ENCODE measurements at places on chromosomes 1 and 21. TPM values are rescaled to one million over a fixed set of nuclear protein-coding genes. Genes with fewer than 3 reads are reported as not detected.

The LRP8 gene
- 3.8 TPM for total RNA-seq

The TMPRSS15 gene
- not detected for total RNA-seq

The AMY1C gene
- total RNA-seq, result not detected

The FALEC gene
- total RNA-seq, result not detected

The CHAF1B gene
- total RNA-seq, result 2.5 TPM

The TAL1 gene
- total RNA-seq, result 4.2 TPM

The GBP6 gene
- 1.6 TPM for total RNA-seq

The HHAT gene
- 10.8 TPM for total RNA-seq

The RXRG gene
- 4.5 TPM for total RNA-seq

The ANKRD65 gene
- 5.8 TPM for total RNA-seq

The CYYR1 gene
- total RNA-seq, result 11.4 TPM

The C8A gene
- not detected for total RNA-seq

The PAQR7 gene
- 10.4 TPM for total RNA-seq

DNA sequence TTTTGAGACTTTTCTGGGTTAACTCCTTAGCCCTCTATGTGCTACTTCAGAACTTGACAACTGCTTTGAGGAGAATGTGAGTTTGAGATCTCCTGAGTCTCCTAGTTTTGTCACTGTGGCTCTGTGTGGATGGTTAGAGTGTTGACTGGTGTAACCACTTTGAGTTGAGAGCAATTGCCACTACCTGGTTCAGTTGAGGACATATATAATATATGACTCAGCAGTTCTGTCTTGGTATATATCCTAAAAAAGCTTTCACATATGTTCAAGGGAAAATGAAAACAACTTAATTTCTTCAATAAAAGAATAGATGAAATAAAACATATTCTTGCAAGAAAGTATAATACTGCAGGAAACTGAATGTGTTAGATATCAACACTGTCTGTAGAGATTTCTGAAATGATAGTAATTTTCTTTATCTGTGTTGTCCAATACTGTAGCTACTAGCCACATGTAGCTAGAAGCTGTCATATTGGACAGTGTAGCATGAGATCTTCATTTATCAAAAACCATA lies 96.7 kb upstream of the QSOX1 start:
- DNase-seq, result no peak

DNA sequence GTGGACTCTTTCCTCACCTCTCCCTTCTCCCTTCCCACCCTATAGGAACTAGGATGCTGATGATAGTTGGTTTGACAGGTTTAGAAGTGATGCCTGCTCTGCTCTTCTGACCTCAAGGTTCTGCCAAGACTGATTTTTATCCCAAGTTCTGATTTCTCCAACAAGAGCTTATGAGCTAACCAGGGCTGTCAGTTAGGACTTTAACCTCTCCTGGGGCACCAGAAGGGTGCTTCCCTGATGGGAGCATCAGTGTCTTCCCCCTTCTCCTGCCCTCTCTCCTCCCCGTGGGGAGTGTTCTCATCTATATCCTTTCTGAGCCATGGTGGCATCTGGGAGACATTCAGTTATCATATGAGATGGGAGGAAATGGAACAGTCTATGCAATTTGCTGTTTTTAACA lies 44.0 kb downstream of the ATP2B4 start:
- DNase-seq, result no peak

DNA sequence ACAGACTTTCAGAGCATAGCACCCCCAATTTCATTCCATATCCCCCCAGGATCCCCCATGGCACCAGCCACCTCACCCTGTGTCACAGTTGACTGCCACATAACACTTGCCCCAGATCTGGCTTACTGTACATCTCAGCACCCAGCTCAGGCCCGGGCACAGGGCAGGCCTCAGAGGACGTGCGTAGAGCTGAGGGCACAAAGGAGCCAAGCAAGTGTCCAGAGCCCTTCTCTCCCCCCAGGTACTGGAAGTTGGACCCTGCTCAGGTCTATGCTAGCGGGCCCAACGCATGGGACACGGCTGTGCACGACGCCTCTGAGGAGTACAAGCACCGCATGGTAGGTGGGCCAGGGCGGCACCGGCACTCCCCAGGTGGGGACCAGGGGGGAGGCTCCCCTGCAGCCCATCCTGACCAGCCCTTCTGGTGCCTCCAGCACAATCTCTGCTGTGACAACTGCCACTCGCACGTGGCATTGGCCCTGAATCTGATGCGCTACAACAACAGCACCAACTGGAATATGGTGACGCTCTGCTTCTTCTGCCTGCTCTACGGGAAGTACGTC lies 8.0 kb upstream of the SYTL1 start:
- DNase-seq, result no peak

- no peak for DNase-seq
Observed at GRCh38 chr1:27981145-27981544, 21.4 kb downstream of the XKR8 start.

- DNase-seq, result no peak
Observed at GRCh38 chr1:204224655-204225054, 10.9 kb upstream of the GOLT1A start.

DNA sequence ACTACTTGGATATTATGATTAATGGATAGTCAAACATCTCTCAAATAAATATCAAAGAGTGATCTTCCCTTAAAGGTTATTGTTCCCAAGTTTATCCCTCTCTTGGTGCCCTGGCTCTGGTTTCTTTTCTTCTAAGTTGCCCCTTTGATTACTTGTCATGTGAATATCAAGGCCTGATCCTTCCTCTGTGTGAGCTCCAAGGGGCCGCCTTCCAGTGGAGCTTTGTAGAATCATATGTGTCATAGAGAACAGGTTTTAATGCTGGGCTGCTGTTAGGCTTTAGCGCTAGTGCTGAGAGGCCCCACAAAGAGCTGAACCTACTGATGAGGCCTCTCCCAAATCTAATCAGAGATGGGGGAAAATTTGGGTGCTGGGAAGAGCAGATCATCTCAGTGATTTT lies 25.5 kb downstream of the UCK2 start:
- DNase-seq, result no peak

- no peak for DNase-seq
Observed at GRCh38 chr1:111538343-111539025, 35.1 kb upstream of the ADORA3 start.

DNA sequence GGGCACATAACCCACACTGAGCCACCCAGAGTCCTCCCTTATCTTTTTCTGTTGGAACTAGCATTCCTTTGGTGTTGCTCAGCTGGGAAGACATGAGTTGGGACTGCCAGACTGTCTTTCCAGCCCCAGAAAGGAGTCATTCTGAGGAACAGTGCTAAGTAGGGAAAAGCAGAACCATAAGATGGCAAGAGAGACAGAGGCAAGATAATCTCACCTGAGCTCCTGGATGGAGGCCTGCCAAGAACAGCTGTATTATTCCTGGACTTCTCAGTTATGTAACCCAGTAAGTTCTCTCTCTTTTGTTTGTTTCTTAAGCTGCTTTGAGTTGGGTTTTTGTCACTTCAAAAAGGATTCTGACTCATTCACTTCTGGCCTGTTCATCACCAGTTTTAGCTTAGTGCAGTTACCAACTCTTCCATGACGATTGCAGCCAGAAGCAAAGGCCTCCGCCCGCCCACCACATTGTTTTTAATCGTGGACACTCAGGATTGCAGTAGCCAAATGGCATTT lies 134.4 kb downstream of the OMA1 start:
- no peak for DNase-seq

- no peak for DNase-seq
Observed at GRCh38 chr21:26969971-26970725, 3.3 kb upstream of the ADAMTS5 start.

DNA sequence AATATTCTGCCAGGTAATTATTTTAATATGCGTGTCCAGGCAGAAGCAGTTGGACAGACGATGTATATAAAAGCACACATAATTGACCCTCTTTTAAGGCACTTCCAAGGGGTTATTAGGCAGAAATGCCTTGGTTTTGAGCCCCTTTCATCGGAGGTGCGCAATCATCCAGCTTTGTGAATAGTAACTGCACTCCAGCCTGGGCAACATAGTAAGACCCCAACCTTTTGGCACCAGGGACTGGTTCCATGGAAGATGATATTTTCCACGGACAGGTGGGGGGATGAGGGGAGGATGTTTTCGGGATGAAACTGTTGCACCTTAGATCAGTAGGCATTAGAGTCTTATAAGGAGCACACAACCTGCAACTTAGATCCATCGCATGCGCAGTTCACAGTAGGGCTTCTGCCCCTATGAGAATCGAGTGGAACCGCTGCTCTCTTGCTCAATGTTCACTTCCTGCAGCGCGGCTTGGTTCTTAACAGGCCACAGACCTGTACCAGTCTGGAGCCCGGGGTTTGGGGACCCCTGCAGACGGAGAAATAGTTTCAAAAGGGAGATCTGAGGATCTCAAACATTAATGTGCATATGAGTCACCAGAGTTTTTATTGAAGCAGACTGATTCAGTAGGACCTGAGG lies 1.8 kb upstream of the MCOLN2 start:
- no peak for DNase-seq

DNA sequence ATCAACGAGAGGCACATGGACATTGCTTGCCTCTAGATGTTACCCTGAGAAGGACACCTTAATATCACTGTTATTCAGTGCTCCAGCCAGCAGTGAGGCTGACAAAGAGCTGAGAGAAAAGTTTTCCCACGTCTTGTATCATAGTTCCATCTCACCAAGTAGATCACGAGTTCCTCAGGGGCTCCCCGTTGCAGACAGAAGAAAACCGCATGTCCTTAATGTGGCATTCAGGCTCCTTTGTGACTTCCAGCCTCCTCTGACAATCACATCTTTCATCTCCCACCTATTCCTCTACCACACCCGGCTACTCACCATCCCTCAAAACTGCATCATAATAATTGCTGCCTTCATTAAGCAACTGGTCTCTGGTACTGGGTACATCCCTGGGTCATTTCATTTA lies 75.3 kb downstream of the DMRTA2 start:
- no peak for DNase-seq

GRCh38 chr1:116538544-116538943 lies 32.3 kb downstream of the CD58 start:
- DNase-seq, result no peak

- no peak for DNase-seq
Observed at GRCh38 chr1:7885513-7886404, 32.9 kb upstream of the UTS2 start.

DNA sequence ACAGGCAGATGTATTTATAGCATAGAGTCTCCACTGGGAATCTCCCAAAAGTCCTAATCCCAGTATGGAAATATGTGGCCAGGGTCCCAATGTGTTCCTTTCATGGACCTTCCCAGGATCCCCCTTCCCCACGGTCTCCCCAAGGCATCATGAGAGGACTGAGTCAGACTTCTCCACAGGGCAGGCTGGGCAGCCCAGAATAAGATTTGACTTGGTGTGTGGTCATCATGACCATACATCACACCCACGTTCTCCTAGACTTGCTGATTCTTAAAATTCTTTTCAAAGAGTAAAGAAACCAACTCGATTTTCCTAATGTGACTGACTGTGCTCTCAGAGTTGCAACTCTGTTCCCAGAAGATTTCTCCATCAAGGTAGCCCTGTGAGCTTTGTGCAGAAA lies 93.9 kb upstream of the CD34 start:
- DNase-seq, result no peak
